ENCODE measurements at places on chromosomes 3 and 15.
A peak's percentile ranks its signal among the peaks of the same experiment; 100 is the strongest.

GRCh38 chr3:190995156-190995555 is 132.7 kb upstream of the GMNC start:
- no peak for DNase-seq

- DNase-seq, result no peak
Measured at GRCh38 chr3:177976866-177977265, 559.4 kb upstream of the KCNMB2 start.

GRCh38 chr15:91522605-91523332 is 330.7 kb upstream of the SLCO3A1 start:
- DNase-seq, result peak; percentile 29

- DNase-seq, result no peak
Measured at GRCh38 chr3:8576841-8577571, 67.6 kb downstream of the SSUH2 start.

- no peak for DNase-seq
Measured at GRCh38 chr3:188365988-188366698, 212.2 kb downstream of the LPP start.

- no peak for DNase-seq
Measured at GRCh38 chr3:184352149-184352785, 9.1 kb downstream of the CLCN2 start.

GRCh38 chr15:24944954-24945353 is 9.8 kb upstream of the SNRPN start:
- DNase-seq, result no peak

DNA sequence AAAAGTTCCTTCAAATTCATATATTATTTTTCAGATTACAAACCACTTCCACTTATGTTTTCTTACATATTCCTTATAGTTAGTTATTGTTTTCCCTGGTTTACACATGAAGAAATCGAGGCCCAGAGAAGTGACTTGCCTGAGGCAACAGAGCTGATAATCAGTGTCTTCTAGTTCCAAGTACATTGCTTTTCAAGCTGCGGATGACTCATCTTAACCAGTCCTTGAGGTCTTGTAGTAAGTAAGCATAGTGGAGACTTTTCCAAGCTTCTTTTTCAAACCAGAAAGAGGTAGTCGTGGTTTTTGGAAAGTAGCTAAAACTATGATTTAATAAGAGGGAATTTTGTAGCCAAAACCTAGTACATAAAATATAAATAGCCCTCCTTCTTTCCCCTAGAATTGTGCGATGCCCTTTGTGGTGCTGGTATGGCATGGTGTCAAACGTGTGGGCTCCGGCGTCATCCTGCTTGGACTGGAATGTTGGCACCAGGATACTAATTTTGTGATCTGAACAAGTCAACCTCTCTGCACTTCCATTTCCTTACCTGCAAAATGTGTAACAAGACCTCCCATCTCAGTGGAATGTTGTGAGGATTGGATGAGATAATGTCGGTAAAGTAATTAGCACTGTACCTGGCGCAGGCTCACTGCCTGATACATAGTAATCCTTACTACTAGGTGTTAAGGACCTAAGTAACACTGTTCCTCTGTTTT is 19.0 kb upstream of the DLG1 start:
- peak; percentile 62 for DNase-seq

- no peak for DNase-seq
Measured at GRCh38 chr15:49436751-49437150, 13.7 kb downstream of the FGF7 start.

DNA sequence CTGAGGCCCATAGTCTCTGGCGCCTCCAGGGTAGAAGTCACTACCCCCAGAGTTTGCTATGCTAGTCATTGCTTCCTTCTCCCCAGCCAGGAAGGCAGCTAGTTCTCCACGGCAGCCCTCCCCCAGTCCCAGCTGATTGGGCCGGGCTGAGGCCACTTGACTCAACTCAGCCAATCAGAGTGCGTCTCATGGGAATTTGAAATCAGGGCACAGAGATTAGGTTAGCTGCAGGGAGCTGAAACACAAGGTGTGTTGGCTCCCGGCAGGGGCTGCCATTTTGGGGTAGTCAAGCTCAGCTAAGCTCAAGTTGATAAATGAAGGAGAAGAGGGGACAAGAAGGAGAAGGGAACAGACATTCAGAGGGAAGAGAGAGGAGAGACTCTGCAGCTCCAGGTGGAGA is 32.8 kb downstream of the LINGO1 start:
- DNase-seq, result peak; percentile 35

DNA sequence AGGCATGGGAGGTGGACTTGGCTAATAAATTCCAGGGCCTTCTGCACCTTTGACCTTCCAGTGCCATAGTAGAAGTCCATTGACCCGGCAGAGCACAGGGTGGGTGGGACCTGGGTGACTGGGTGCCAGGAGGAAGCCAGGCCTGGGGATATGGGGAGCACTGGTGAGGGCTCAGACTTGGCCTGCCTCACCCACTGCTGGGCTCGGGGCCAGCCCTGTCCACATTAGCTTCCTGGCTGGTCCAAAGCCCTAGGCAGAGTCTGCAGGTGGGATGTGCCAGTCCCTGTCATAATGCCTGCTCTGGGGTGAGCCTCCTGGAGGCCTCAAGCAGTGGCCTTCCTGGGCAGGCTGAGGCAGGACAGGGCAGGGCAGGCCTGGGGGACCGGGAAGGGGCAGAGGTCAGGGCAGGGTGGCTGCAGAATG is 38.1 kb upstream of the CHRNB4 start:
- DNase-seq, result no peak

- peak; percentile 56 for DNase-seq
Measured at GRCh38 chr3:100844063-100844936, 135.0 kb downstream of the TFG start.

DNA sequence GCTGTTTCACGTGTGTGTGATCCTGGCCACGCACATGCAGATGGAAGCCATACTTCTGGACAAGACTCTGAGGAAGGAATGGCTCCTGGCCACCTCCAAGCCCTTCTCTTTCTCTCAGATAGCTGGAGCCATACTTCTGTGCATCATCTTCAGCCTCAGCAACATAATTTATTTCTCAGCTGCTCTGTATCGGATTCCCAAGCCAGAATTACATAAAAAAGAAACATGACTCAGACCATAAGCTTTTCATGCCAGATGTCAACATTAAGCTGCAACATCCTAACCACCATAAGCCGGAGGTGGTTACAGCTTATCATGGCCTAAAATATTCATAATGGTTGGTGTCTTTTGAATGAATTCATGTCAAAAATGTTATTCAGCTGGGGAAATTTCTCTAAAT is 10.6 kb upstream of the KIF23 start:
- DNase-seq, result no peak

- DNase-seq, result peak; percentile 13
Measured at GRCh38 chr3:122691195-122691594, 10.6 kb downstream of the PARP14 start.

DNA sequence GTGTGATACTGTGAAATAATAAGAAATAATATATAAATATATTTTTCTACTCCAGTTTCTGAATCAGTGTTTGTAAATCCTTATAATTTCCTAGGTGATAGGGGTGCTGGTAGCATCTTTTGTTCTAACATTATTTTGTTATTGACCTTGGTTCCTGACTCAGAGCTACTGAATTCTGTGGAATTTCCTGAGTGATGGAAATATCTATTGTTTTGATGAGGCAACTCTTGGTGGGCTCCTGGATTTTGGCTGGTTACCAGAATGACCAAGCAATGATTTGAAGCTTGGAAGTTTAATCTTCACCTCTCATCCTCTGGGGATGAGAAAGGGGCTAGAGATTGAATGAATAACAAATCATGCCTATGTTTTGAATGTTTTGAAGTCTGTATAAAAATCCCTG is 377.3 kb downstream of the LPP start:
- DNase-seq, result peak; percentile 45

DNA sequence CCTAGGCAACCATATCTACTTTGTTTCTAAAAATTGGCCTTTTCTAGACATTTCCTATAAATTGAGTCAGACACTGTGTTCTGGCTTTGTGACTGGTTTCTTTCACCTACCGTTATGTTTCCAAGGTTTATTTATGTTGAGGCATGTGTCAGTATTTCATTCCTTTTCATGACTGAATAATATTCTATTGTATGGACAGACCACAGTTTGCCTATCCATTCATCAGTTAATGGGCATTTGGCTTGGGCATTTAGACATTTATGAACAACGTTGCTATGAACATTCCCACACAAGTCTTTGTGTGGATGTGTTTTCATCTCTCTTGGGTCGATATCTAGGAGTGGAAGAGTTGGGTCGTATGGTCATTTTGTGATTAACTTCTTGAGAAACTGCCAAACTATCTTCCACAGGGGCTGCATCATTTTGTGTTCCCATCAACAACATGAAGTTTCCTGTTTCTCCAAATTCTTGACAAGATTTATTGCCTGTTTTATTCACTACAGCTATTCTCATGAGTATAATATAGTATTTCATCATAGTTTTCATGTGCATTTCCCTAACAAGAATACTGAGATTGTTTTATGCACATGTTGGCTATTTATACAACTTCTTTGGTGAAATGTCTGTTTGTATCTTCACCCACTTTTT is 3.5 kb upstream of the EFCC1 start:
- DNase-seq, result no peak

DNA sequence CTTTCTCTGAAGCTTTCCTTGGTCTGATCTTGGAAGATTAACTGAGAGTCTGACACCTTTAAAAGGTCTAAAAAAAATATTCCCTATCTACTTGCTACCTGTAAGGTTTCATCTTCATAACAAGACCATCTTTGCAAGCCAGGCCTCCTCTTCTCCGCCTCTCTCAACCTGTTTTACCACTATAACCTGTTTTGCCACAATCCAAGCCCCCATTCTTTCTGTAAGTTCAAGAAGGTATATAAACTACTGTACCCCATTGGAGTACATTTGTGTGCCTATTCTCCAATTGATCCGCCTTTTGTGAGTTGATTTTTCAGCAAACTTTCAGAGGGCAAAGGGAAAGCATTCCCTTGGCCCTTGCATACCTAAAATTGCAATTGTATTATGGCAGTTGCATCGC is 319.3 kb upstream of the NECTIN3 start:
- no peak for DNase-seq

DNA sequence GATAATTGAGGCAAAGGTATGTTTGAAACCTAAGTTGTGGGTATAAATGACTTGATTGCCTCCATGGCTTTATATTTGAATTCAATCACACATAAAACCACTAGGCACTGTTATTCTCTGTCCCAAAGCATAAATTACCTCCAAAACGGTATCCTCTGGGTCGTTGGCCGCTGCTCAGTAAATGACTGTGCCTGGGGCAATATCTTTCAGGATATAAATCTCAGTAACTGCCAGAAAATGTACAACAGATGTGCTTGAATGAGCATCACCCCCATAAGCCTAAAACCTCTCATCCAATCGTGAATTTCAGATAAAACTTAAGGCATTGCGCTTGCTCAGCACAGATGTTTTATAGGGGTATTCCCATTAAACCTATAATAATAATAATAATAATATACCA is 19.0 kb upstream of the C3orf49 start:
- DNase-seq, result no peak

GRCh38 chr3:43210049-43211027 is 76.0 kb upstream of the SNRK start:
- DNase-seq, result no peak

DNA sequence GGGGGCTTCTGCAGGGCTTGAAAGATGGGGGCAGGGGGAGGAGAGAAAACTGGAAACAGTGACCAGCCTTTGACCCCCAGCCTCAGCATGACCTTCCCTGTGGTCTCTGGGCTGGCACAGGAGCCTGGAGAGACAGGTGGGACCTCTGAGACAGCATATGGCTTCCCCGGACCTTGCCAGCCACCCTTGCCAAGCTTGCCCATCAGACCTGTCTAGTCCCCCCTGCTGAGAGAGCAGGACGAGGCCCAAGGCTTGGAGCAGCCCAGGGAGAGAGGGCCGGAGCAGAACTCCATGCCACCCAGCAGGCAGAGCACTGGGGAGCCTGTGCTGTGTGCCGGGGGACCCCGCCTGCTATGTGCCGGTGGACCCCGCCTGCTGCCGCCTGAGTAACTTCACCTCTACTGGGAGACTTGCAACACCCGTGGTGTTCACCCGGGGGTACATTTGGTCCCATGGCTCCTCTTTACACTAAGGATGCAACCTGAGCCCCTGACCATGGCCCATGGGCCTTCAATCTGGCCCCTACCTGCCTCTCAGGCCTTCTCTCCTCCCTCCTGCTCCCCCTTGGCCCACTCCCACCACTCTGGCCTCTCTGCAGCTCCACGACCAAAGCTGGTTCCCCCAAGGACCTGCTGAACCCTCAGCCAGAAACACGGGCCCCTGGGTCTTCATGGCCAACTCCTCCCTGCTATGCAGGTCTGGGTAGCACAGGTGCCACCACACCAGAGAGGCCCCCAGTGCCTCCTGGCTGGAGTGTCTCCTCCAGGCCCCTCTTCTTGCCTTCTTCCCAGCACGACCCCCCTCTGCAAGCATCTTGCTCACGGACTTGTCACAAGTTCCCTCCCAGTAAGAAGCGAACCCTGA is 21.1 kb upstream of the SLC41A3 start:
- no peak for DNase-seq

DNA sequence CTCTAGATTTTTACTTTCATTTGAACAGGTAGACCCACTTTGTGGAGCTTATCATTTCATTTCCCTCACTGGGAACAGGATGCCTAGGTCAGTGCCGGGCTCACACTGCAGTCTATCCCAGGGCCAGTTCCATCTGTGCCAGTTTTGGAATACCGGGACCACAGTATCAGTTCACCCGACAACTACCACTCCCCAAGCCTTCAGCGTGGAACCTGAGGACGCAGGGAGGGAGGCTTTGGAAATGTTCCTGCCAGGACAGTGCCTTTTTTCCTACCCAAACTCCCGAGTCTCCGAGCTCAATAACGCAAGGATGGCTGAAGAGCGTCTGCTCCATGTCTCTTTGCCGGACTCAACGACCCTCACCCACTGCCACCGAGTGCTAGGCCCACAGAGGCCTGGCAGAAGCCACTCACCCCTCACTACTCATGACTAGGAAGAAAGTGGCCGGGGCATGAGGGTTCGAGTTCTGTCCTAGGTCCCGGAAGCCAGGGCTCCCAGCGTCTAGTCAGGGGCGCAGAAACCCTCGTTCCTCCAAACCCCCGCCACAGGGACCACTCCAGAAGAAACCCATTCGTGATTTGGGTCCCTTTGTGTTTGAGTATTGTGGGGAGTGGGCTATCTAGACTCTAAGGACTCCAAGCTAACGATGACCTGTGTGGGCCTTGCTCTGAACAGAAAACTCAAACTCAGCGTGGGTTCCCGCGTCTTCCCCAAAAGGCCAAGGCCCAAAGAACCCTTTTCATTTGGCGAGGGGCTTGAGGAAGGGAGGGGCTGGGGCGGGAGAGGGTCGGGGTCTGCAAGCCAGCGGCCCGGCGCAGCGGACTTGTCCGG is 11.4 kb downstream of the ZIC1 start:
- no peak for DNase-seq

DNA sequence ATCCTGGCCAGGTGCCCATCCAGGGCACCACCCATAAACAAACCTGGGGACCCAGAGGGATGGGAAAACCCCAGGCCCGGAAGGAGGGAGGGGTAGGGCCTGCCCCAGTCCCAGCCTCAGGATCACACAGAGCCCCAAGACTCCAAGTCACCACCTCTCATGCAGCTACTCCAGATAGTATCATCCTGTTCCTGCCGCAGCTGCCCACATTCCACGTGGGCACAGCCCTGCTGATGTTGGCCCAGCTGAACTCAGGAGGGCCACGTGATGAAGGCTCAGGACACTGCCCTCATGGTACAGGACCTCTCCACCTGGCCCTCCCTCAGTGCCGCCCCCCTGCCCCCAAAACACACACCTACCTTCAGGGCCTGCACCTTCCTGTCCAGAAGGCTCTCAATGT is 69.5 kb downstream of the CACNA2D2 start:
- DNase-seq, result no peak

- no peak for DNase-seq
Measured at GRCh38 chr3:179750720-179751328, 98.0 kb downstream of the USP13 start.
